DMS53 (cell line): ENCODE measurements at places on chromosomes 16 and 17.

GRCh38 chr16:3095869-3096268, 3.2 kb downstream of the ZSCAN10 start:
- DNase-seq = peak; percentile 33

- no peak for DNase-seq
Measured at GRCh38 chr16:58475091-58475619, 24.8 kb upstream of the NDRG4 start.

DNA sequence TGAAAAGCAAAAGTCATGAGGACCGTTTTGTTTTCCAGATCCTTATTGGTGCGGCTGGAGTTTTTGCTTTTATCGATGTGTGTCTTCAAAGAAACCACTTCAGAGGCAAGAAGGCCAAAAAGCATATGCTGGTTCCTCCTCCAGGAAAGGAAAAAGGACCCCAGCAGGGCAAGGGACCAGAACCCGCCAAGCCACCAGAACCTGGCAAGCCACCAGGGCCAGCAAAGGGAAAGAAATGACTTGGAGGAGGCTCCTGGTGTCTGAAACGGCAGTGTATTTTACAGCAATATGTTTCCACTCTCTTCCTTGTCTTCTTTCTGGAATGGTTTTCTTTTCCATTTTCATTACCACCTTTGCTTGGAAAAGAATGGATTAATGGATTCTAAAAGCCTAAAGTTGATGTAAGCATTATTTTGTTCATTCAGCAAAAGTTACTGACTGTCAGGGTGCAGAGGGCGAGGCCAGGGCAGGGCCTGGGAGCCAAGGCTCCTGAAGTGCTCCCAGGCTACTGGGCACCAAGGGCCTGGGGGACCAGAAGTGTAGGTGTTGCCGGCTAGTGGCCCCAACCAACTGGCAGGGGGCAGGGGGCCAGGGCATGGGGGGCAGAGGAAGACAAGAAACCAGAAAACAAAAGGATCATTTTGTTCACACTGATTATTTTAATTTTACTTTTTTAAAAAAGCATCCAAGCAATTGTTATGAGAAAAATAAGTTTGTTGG, 8.8 kb downstream of the CMTM2 start:
- no peak for DNase-seq

GRCh38 chr17:72378414-72379390, 257.9 kb downstream of the SOX9 start:
- DNase-seq = no peak

DNA sequence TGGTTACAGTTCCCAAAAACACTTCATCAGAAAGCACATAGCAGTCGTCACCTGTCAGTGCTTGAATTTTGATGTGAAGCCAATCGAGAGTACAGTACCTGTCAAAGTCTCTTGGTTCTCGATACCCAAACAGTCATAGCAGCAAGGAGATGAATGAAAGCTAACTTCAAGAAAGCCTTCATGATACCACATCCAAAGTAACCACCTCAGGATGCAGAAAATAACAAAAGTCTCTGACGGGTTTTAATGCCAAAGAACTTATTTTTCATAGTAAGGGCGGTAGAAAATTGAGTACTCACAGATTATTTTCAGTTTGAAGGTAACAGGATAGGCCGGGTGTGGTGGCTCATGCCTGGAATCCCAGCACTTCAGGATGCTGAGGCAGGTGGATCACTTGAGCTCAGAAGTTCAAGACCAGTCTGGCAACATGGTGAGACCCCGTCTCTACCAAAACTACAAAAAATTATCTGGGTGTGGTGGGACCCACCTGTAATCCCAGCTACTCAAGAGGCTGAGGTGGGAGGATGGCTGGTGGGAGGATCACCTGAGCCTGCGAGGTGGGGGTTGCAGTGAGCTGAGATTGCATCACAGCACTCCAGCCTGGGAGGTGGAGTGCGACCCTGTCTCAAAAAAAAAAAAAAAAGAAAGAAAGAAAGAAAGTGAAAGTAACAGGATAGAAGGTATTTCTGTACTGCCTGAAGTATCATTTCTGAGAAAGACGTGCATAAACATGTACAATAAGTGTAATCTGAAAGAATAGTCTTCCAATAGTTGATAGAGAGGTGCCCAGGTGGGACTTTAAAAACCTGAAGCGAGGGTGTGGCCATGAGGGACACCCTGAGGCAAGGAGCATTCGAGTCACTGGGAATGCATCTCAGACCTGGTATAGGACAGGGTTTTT, 15.4 kb downstream of the MFSD11 start:
- DNase-seq = no peak

- no peak for DNase-seq
Measured at GRCh38 chr16:58970775-58971174, 236.7 kb upstream of the GOT2 start.

- DNase-seq = no peak
Measured at GRCh38 chr16:9206156-9206555, 114.7 kb downstream of the HAPSTR1 start.

GRCh38 chr16:89407925-89408300, 82.4 kb downstream of the ANKRD11 start:
- no peak for DNase-seq

- no peak for DNase-seq
Measured at GRCh38 chr17:13508896-13509295, 92.8 kb downstream of the HS3ST3A1 start.

DNA sequence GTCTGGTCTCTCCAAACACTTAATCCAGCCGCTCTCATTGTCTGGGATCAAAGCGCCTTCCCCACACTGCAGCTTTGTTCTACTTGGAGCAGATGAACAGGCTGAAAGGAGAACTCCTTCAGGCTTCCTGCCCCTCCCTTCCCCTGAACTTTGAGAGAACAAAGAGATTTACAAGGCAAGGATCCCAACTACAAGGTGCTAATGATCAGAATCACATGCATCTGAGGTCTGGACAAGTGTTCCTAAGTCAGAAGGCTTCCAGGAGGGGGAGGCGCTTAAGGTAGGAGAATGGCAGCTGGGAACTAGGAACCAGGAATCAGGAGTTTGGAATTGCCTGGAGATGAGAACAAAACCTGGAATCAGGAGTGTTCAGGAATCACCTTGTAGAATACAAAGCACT, 606.3 kb upstream of the CDH11 start:
- DNase-seq = no peak

GRCh38 chr16:77276661-77277060, 77.5 kb downstream of the SYCE1L start:
- DNase-seq = no peak

GRCh38 chr17:70654706-70655105, 485.4 kb downstream of the KCNJ2 start:
- no peak for DNase-seq

- DNase-seq = no peak
Measured at GRCh38 chr17:64091116-64091515, 38.8 kb downstream of the ERN1 start.

- DNase-seq = no peak
Measured at GRCh38 chr16:23832882-23833281, 2.9 kb upstream of the PRKCB start.

DNA sequence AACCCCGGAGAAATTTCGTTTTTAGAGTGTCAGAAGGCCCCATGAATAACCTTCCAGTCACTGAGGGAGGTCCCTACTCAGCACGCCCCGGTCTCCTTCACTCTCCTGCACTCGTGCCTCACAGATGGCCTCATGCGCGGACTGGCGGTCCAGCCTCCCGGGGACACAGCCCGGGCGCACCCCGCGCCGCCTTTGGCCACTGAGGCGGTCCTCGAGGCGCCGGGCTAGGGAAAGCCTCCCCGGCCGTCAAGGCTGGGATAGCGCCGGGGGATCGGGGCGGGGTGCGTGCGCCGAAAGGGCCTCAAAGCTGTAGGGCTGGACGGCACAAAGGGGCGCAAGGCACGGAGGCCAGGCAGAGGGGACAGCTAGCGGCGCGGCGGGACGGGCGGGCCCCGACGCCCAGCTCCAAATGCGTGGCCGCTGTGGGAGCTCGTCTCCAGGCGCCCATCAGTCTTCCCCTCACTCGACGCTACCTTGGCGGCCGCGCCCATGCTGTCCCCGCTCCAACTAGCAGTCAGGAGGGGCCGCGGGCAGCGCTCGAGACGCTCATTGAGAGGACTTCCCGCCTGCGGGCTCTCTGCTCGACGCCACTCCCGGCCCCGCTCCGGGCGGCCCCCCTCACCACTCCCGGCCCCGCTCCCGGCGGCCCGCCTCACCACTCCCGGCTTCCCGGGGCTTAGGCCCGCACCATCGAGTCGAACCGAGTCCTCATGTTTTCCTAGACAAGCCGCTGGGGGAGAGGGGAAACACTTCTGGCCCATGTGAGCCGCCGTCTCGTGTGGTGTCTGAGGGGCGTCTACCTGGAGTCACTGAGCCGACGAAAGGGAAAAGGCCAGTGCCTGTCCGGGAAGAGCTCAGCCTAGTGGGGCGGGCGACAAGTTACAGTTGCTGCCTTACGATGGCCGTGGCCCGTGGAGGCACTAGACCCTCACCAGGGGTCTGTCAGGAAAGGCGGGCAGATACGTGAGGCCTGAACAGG, at the start of gene USP6:
USP6 (plus strand) TSS at position 360 of the 979 bp plus-strand sequence. CDS start 14,336 bp downstream, outside the sequence.
- DNase-seq = no peak

- no peak for DNase-seq
Measured at GRCh38 chr16:24138024-24138423, 118.1 kb upstream of the CACNG3 start.

GRCh38 chr16:89292443-89293078, 75.1 kb downstream of the ZNF778 start:
- peak; percentile 57 for DNase-seq

DNA sequence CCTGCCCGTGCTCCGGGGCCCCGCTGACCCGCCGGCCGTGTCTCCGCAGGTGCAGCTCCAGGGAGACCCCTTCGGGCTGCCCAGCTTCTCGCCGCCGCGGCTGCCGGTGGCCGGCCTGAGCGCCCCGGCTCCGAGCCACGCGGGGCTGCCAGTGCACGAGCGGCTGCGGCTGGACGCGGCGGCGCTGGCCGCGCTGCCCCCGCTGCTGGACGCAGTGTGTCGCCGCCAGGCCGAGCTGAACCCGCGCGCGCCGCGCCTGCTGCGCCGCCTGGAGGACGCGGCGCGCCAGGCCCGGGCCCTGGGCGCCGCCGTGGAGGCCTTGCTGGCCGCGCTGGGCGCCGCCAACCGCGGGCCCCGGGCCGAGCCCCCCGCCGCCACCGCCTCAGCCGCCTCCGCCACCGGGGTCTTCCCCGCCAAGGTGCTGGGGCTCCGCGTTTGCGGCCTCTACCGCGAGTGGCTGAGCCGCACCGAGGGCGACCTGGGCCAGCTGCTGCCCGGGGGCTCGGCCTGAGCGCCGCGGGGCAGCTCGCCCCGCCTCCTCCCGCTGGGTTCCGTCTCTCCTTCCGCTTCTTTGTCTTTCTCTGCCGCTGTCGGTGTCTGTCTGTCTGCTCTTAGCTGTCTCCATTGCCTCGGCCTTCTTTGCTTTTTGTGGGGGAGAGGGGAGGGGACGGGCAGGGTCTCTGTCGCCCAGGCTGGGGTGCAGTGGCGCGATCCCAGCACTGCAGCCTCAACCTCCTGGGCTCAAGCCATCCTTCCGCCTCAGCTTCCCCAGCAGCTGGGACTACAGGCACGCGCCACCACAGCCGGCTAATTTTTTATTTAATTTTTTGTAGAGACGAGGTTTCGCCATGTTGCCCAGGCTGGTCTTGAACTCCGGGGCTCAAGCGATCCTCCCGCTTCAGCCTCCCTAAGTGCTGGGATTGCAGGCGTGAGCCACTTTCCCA, 5.9 kb downstream of the CTF1 start:
- DNase-seq = peak; percentile 82

GRCh38 chr16:85027958-85028684, 526 bp downstream of the KIAA0513 start:
- peak; percentile 58 for DNase-seq

- no peak for DNase-seq
Measured at GRCh38 chr16:54077050-54077821, 209.4 kb downstream of the IRX3 start.

DNA sequence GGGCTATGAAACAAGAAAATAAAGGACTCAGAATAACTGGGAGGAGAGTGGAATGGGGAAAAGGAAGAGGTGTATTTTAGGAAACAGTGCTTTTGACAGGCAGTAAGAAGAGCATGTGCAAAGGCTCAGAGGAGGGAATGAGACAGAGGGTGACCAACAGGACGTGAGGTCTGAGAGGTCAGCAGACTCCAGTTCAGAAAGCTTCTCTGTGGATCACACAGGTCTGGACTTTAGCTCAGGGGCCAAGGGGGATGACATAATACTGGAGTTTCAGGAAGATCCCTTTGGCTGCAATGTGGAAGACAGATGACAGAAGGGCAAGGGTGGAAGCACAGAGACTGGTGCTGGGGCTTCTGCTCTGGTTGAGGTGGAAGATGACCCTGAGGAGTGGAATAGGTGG, 489.9 kb upstream of the CDH5 start:
- DNase-seq = no peak

DNA sequence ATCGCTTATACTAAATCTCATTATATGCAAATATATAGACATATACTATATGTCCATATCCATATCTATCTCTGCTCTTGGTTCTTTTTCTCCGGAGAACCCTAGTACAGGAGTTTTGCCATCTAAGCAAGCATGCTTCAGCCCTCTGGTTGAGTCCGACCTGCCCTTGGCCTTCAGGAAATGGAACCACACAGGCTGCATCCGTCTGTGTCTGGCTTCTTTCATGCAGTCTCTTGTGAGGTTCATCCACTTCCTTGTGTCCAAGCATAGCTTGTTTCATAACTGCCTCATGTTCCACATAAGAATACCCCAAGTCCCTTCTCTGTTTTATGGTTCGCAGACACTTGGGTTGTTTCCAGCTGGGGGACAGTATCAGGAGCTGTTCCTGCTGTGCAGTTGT, 16.8 kb downstream of the SNX20 start:
- no peak for DNase-seq

- no peak for DNase-seq
Measured at GRCh38 chr17:42192189-42193126, 1.8 kb downstream of the GHDC start.

- DNase-seq = no peak
Measured at GRCh38 chr17:80441133-80441578, 26.2 kb downstream of the ENDOV start.

- no peak for DNase-seq
Measured at GRCh38 chr16:35744084-35744483, 2284.7 kb downstream of the TP53TG3F start.

- no peak for DNase-seq
Measured at GRCh38 chr17:79538291-79538690, 72.6 kb downstream of the RBFOX3 start.

DNA sequence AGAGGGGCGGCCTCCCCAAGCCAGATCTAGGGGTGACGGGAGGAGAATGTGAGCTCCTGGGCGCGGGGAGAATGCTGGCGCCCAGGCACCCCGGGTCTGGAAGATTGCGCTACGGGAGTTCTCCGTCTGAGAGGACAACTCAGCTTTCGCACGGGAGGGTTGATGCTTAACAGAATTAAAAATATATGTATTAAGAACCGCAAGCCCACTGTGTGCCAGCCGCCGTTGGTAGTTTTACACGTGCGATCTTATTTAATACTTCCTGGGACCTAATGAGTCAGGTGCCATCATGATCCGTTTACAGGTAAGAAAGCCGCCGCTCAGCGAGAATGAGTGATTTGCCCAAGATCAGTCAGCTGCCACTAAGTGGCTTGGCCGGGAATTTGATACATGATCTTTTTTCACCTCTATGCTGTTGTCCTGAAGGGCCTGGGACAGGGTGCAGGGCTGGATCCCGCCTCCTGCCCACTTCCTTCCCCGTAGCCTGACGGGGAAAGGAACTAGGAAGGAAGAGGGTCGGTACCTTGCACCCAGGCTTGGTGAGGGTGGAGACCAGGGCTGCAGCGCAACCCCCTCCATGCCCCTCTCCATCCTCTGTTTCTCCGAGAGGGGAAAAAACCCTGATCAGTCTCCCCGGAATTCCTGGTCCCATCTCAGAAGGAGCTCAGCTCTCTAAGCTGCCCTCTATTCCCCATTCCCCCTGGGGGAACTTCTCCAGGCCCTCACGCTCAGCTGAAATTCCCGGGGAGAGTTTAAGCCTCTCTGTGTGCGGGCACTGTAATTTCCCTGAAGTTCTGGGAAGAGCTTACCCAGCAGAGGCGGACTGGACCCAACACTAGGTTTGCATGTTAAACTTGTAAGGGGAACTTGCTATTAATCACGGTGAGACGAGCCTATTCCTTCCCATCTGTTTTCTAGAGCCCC, 983 bp downstream of the VAT1L start:
- DNase-seq = no peak
